ENCODE measurements at places on chromosomes 7 and 10.

- no peak for DNase-seq
Measured at GRCh38 chr7:78770422-78771410, 682.8 kb downstream of the MAGI2 start.

GRCh38 chr7:89770161-89770560 is 384.1 kb upstream of the STEAP1 start:
- no peak for DNase-seq

GRCh38 chr7:84302949-84303348 is 108.4 kb upstream of the SEMA3A start:
- DNase-seq: no peak

- no peak for DNase-seq
Measured at GRCh38 chr10:80191589-80192270, 13.6 kb downstream of the ANXA11 start.

GRCh38 chr10:127815147-127815546 is 77.6 kb downstream of the CLRN3 start:
- no peak for DNase-seq

- no peak for DNase-seq
Measured at GRCh38 chr10:51502124-51502523, 197.3 kb downstream of the CSTF2T start.

GRCh38 chr7:25259487-25260243 is 31.4 kb upstream of the NPVF start:
- DNase-seq: peak; percentile 86

GRCh38 chr10:112389271-112389822 is 15.4 kb downstream of the ACSL5 start:
- no peak for DNase-seq

DNA sequence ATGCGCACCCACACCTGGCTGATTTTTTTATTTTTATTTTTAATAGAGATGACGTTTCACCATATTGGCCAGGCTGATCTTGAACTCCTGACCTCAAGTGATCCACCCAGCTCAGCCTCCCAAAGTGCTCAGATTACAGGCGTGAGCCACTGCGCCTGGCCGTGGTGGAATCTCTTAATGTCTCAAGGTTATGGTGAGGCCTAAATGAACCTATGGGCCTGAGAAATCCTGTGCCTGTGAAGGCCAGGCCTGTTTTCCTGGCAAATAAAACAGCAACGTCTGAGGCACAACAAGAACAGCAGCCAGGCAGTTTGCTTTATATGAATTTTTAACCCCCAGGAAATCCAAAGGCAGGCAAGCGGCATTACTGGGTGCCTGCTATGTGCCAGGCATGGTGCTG is 297.5 kb upstream of the ZMIZ1 start:
- no peak for DNase-seq

DNA sequence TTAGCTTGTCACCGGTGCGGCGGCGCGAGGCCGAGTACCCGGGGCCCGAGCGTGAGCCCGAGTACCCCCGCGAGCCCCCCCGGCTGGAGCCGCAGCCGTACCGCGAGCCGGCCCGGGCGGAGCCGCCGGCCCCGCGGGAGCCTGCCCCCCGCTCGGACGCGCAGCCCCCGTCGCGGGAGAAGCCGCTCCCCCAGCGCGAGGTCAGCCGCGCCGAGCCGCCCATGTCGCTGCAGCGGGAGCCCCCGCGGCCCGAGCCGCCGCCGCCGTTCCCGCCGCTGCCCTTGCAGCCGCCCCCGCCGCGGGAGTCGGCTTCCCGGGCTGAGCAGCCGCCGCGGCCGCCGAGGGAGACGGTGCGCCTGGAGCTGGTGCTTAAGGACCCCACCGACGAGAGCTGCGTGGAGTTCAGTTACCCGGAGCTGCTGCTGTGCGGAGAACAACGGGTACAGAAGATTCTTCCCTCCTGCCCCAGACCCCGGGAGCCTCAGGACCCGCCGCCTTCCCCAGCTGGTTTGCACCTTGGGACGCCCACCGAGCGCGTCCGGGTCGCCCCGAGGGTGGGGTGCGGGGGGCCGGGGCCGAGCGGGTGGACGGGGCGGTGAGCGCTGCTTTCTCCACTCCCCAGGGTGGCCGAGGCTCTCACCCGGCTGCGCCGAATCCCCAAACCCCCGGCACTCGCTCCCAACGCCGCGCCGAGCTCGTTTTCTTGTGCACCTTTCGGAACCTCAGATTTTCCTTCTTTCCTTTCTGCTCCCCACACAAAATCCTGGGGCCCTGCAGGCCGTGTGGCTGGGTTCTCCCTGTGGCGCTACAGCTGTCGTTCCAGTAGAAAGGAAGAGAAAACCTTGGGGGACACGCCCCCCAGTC is 708 bp downstream of the UBN2 start:
- DNase-seq: no peak

DNA sequence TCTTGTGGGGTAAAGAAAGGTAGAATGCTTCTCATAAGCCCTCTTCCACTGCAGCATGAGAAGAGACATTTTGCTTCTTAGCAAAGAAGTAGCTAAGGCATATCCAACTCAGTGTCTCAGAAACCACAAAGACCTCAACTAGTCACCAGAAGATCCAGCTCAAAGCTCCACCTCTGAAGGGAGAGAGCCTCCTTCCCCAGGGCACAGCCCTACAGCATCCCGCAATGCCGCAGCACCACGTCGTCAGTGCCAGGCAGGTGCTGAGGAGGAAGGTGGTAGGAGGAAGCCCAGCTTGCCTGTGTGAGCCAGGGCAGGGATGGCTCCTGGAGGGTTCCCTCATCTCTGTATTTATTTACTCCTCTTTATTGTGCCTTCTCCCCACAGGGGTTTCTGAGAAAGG is 385.6 kb upstream of the NPVF start:
- DNase-seq: no peak

GRCh38 chr7:155620497-155620896 is 24.0 kb upstream of the RBM33 start:
- DNase-seq: no peak

DNA sequence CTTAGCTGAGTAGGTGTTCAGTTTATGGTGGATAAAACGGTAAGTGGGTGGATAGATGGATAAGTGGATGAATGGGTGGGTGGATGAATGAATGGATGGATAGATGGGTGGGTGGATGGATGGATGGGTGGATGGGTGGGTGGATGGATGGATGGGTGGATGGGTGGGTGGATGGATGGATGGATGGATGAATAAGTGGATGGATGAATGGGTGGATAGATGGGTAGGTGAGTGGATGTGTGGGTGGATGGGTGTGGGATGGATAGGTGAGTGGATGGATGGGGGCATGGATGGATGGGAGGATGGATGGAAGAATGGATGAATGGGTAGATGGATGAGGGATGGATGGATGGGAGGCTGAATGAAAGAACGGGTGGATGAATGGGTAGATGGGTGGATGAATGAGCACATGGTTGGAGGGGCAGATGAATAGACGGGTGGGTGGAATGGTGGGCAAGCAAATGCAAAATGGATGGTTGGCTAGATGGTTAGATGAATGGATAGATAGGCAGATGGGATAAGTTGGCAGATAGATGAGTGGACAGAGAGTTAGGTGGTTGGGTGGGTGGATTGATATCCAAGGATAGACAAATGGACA is 25.7 kb downstream of the ELN start:
- DNase-seq: no peak

DNA sequence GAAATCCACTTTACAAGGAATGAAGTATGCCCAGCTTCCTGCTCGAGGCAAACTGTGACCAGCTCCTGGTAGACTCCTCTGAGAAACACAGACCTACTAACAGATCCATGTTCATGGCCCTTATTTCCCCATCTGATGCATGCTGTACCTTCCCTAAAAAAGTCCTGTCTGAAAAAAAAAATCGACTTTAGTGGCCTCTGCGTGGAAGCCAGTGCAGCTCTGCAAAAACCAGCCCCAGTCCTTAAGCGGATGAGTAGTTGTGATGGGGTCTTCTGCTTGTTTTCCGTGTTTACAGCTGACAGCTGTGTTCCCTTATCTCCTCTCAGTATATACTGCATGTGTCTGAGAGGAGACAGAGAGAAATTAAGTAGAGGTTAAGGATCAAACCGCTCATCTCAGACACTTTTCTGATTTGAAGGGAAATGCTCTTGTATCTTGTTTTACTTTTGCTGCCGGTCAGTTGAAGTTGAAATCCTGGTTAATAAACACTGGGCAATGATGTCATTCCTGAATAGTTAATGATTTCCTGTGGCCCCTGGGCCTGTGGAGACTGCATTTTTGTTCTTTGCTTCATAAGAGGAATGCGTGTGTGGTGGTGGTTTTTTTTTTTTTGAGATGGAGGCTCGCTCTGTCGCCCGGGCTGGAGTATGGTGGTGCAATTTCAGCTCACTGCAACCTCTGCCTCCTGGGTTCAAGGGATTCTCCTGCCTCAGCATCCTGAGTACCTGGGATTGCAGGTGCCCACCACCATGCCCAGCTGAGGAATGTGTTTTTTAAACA is 67.6 kb downstream of the DOCK1 start:
- DNase-seq: no peak

GRCh38 chr10:5971315-5971832 is 6.0 kb downstream of the IL15RA start:
- DNase-seq: no peak

DNA sequence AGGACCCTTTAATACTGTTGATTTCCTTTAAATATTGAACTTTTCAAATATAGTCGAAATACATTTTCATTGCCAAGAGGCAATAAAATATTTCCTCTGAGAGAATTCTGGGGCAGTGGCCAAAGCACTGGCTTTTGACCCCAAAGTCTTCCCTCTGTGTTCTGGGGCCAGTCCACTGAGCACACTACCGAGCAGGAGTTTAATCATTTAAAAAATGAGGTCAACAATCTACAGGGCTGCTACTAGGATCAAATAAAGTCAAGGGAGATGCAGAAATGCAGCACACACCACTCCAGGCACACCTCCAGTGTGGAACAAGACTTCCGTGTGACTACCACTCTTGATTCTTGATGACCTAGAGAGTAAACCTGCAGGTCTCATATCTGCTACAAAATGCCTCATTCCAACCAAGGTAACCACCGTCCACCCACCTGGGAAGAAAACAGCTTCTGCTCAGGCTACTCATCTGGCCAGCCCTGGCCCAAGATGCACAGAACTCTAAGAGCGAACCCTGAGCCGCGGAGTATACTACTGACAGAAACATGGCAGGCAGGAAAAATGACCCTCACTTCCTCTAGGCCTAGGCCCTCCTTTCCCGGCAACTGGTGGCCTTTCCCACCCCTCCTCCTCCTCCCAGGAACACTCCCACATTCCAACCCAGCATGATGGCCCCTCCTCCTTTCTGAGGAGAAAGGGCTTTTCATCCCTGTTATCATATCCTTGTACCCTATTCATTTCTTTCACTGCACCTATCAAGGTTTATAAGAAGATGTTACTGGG is 97.7 kb downstream of the ALOX5 start:
- no peak for DNase-seq

DNA sequence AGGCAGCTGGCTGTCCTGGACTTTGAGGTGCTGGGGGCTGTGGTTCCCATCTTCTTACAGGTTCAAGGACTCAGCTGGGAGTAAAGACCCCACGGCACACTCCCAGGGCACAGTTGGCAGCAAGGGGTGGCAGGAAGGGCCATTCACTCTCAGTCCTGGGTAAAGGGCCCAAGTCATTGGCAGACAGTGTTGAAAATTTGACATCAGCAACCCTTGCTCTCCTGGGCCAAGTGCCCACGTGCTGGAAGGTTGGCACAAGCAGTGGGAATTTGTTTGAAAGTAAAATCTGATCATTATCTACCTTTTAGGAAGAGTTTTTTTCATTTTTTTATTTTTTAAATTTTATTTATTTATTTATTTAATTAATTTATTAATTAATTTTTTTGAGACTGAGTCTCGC is 241.6 kb upstream of the MKI67 start:
- DNase-seq: no peak

- no peak for DNase-seq
Measured at GRCh38 chr10:11488126-11488525, 123.3 kb downstream of the USP6NL start.

DNA sequence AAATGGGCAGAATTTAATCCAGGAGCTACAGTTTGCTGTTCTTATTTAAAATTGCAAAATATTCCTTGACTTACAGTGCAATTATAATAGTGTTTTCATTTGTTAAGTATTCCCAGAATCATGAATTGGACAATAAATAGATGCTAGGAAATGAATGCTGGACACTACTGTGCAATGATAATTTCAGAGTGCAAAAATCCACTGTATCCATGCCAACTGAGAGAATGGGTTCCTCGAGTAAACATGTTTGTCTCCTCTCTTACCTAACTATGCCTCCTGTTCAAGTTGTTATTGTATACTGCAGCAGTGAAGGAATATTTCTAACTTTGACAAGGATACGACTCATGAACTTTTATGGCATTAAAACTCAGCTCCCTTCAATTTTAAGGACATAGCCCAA is 1396.3 kb downstream of the GATA3 start:
- DNase-seq: no peak

DNA sequence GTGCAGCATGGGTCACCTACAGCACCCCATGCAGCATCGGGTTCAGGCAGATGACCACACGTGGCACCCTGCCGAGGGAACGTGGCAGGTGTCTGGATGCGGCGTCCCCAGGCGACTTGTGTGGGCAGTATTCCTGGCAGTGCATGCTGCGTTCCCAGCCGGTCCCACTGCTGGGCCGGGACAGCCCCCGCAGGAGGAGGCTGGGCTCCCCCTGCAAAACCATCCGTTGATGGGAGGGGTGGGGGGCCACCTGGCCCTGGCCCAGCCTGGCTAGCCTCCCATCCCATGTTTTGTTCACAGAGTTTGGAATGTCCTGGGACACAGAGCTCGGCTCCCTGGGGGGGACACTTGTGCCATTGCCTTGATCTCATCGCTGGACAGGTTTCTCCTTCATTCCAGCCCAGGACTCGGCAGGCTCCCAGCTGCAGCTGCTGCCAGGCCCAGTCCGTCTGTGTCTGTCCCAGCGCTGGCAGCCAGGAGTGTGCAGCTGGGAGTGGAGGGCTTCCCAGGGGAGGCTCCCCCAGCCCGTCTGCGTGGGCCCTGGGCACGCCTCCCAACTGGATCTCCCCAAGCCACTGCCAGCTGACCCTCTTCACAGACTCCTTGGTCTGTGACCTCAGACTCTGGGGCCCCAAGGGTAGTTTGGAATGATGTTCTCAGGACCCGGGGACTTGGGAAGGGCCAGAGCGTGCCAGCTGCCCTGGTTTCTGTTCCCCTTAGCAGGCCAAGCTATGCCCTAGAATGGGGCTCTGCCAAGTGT is 32.6 kb downstream of the TMEM270 start:
- DNase-seq: no peak

- no peak for DNase-seq
Measured at GRCh38 chr10:77006836-77007511, 630.6 kb downstream of the KCNMA1 start.

GRCh38 chr10:54650547-54650946 is 150.5 kb downstream of the PCDH15 start:
- DNase-seq: no peak

- no peak for DNase-seq
Measured at GRCh38 chr7:51113560-51113959, 203.0 kb downstream of the COBL start.

- no peak for DNase-seq
Measured at GRCh38 chr10:51422311-51423120, 276.9 kb downstream of the CSTF2T start.

- DNase-seq: no peak
Measured at GRCh38 chr7:96973986-96974385, 31.4 kb upstream of the DLX6 start.
